Globus pallidus (tissue), 1 donor: ENCODE measurements at places on chromosomes 7 and 10.

DNA sequence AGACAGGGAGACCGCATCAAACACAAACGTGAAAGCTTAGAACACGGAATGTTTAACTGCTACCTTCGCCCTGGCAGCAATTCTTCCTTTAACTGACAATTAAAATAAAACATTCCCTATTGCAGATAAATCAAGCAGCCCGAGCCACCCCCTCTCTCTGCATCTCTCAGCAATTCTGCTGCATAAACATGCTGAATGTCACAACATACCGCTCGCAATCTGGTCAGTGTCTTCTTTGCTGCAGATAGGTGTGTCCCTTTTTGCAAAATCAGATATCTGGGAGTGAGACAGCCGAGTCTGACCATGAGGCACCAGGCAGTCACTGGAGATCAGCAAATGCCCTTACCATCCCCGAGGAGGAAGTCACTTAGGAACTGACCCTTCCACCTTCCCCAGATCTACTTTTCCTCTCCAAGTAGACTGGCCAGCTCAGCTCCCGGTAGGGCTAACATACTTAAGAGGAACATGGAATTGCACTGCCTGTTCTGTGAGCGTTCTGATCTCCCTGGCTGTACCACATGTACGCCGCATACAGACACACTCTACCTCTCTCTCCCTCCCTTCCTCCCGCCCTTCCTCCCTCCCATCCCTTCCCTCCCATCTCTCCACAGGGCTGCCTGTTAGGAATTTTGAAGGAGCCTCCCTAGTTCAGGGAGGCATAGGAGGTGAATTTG lies at the start of gene FRMD4A:
TSS of gene FRMD4A (minus strand) at position 537 of the 674 bp plus-strand sequence.
- no peak for DNase-seq

DNA sequence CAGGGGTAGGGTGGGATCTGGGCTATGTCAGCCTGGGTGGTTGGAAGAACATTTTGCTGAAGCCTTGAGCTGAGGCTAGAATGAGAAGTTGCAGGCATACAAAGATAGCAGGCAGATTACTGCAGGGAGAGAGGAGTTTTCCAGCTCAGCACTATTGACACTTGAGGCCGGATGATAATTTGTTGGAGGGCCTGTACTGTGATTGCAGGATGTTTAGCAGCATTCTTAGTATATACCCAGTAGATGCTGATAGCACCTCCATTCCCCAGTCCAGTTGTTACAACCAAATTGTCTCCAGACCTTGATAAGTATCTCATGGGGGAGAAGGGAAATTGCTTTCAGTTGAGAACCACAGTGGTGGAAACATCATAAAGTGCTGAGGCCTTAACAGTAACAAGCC lies 158.6 kb upstream of the CHRM2 start:
- no peak for DNase-seq

DNA sequence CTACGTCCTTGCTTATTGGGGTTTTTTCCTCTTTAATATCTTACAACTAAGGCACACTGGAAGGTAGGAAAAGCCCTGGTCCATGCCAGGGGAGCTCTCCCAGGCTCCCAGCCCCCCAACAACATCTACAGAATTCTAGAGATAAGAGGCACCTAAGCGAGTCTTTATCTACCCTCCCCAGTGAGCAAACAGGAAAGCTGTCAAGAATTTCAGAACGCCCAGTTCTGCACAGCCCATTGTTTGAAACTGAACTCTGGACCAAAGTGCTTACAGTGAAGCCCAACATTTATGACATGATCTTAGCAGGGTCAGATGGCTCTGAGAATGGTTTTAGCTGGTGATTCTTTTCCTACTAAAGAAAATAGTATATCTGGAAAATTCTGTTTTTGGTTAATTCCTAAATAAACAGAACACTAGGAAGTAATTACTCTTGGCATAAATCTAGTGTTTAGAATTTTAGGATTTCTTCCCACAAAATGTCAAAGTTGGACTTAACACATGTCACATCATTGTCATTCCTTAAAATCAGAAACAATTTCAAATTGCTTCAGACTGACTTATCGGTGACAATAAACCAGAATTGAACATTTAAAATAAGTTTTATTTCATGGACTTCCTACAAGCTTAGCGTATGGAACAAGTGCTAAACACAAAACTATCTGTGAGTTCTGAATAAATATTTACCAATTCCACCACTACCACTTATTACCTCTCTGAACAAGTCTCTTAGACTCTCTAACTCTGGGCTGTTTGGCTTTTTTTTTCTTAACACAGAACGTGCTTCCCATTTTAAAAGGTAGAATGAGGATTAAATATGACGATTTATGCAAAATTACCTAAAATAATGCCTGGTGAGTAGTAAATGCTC lies 31.3 kb upstream of the RNF32 start:
- no peak for DNase-seq

DNA sequence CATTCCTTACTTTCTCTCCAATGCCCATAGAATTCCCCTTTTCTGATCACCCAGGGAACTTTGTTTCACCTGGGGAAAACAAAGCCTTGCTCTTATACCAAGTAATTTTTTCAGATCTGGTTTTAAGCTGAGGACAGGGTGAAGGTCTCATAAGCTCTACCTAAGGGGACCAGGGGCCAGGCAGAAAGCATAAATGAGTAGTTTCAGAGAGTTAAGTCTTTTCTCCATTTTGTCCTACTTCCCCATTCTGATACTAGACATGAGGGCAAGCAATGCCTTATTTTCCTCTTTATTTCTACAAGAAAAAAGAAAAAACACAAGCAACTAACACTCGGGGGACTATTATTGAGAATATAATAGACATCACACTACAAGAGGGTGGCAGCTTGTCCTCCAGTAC lies 2.9 kb downstream of the AKR1D1 start:
- no peak for DNase-seq

- no peak for DNase-seq
Measured at GRCh38 chr7:98681951-98682350, 64.9 kb downstream of the NPTX2 start.

GRCh38 chr7:97851683-97852082 lies 20.5 kb downstream of the ASNS start:
- DNase-seq: no peak

DNA sequence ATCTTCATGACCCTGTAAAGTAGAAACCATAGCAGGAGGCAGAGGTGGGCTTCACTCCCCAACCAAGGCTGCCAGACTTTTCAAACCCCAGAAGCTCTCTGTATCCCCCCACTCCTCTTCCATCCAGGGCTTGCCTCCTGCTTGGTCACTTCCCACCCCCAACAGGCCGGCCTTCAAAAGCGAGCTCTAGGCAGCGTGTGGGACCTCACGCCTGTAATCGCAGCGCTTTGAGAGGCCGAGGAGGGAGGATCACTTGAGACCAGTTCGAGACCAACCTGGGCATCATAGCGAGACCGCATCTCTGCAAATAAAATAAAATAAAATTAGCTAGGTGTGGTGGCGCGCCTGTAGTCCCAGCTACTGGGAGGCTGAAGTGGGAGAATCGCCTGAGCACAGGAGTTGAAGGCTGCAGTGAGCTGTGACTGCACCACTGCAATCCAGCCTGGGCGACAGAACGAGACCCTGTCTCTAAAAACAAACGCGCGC lies 743 bp upstream of the POR start:
- no peak for DNase-seq

DNA sequence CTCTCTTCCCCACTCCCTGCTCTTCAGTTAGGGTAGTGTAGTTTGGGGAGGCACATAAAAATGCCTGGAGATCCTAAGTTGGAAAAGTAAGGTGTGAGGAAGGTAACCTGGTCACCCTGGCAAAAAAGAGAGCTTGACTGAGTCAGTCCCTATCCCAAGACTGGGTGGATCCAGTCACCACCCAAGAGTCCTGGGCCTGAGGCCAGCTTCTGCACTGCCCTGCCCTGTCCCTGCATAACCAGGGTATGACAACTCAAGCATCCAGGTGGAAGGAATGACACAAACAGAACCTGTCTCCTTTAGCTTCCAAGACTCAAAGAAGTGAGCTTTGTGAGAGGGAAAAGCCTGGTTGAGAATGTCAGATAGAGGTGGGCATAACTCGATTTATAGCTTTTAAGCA lies 26.9 kb upstream of the SORBS1 start:
- no peak for DNase-seq

- no peak for DNase-seq
Measured at GRCh38 chr10:21130683-21131442, 233.8 kb upstream of the NEBL start.

- no peak for DNase-seq
Measured at GRCh38 chr7:22617166-22617565, 109.8 kb upstream of the IL6 start.

DNA sequence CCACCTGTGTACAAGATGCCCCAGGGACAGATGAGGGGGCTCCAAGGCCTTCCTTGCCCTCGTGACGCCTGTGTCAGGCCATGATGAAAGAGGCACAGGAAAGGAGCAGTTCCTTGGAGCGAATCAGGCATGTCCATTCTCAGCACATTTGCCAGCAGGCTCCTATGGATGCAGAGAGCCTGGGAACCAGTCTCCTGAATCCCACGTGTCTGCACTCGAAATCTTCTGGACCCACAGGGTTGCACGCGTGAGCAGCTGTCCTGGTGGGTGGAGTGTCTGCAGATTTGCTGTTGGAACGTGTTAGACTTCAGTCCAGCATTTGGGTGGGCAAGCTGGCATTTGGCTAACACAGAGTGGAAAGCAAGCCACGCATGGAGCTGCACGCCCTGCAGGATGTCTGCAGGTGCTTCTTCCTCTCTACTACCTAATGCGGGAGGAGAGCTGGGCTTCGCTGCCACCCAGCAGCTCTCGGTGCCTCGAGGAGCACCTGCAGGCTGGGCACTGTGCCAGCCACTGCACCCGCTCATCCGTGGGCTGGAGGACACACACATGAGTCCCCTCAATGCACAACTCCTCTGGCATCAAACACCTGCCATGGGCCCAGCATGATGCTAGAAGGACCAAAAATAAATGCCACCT lies 140.7 kb downstream of the PAXIP1 start:
- no peak for DNase-seq

GRCh38 chr7:119254742-119255141 lies 1018.2 kb upstream of the KCND2 start:
- no peak for DNase-seq

DNA sequence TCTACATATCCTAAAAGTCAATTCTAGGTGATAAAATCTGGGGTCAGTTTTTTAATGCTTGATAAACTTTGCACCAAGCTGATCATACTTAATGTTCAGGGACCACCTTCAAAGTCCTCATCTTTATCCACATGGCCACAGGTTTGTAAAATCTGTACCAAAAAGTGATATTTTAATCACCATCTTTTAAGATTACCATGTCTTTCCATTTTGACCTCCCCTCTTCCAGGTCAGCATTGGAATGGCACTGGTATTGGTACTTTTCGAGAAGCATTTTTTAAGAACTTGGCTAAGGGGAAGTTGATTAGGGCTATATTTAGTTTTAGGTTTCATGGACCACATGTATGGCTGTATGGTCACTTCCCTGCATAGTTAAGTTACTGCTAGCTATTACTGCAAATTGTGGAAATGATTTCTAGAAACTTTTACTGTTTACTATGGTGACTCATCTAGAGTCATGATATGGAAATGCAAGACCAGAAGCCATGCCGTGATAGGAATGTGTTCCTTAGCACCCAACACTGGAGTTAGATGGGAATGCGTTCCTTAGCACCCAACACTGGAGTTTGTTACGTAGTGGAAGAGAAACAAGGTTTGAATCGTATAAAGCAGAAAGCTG lies 50.8 kb upstream of the ABLIM1 start:
- no peak for DNase-seq

- no peak for DNase-seq
Measured at GRCh38 chr10:79113827-79114226, 45.1 kb downstream of the ZMIZ1 start.

DNA sequence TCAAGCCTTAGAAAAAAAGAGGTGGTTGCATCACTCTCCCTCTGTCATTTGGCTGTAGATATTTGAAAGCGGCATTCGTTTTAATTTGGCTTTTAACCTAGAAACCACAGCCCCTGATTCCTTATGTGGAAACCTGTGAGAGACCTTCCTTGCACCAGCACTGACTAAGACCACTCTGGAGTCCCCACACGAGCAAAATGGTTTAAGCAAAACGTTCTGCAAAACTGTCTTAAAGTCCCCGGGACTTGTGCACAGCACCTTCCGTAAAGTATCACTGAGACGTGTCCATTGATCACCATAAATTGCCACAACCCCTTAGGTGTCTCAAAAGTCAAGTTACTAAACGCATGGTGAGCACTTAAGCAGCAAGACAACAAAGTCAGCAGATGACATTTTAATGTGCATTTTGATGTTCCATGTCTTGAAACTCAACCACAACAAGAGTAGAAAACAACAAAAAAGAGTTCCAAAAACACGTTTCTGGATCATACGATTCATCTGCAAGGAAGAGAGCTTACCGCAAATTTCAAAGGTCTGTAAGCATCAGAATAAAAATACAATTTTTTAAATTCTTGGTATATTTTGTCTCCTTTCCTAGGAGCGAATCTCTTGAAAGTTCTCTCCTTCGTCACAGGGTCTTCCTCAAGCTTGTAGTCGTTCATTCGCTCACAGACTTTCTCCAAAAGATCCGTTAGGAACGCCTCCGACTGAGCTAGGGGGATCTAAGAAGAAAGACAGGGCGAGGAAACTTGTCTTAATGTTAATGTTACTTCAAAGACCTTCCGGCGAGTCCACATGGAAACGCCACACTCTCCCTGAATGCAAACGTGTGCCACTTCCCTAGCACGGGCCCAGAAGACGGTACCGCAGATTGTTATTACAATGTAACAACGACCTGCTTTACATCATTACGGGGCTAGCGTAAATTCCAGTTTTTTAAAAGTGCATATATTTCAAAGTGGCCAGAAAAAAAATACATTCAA lies 37.7 kb downstream of the CNPY1 start:
- DNase-seq: no peak

DNA sequence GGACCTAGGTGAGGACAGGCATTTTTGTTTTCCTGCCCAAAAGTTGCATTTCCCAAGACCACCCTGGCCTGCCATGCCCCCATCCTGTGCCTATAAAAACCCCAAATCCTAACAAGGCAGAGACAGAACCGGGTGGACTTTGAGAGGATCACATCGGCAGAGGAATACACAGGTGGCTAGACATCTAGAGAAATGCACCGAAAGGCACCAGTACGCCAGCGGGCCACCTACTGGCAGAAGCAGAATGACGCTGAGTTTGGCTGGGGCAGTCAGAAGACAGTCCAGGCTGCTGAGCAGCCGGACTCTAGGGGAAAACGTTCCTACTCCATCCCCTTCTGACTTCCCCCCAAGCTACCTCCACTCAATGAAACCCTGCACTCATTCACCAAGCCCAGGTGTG lies 2.8 kb downstream of the AKR1C4 start:
- DNase-seq: no peak
